ENCODE measurements at places on chromosomes 7 and 10.

GRCh38 chr7:36280840-36281812 is 108.5 kb upstream of the ANLN start:
- no peak for DNase-seq

DNA sequence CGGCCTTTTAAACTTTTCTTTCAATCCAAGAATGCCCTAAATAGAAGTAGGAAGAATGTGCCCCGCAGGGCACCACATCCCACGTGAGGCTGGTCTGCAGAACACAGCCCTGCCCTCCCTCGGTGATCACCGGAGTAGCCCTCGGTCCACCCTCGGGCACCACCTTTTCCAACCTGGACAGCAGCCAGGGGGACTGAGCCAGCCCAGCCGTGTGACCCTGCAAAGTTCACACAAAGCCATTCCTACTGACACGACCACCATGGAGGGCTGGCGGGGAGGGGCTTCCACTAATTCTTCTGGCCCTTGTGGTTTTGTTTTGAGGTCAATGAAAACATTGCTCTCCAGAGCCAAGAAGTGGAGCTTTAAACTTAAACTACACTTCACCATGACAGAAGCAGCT is 132.2 kb downstream of the TCERG1L start:
- no peak for DNase-seq

GRCh38 chr10:16698461-16698860 is 118.8 kb downstream of the RSU1 start:
- no peak for DNase-seq

- no peak for DNase-seq
Measured at GRCh38 chr7:55970561-55970960, 6.2 kb downstream of the NIPSNAP2 start.

GRCh38 chr10:23324351-23324750 is 20.2 kb downstream of the C10orf67 start:
- no peak for DNase-seq

GRCh38 chr10:30056281-30056680 is 3.1 kb downstream of the JCAD start:
- DNase-seq, result no peak

GRCh38 chr7:69342154-69342884 is 256.0 kb upstream of the AUTS2 start:
- DNase-seq, result no peak

DNA sequence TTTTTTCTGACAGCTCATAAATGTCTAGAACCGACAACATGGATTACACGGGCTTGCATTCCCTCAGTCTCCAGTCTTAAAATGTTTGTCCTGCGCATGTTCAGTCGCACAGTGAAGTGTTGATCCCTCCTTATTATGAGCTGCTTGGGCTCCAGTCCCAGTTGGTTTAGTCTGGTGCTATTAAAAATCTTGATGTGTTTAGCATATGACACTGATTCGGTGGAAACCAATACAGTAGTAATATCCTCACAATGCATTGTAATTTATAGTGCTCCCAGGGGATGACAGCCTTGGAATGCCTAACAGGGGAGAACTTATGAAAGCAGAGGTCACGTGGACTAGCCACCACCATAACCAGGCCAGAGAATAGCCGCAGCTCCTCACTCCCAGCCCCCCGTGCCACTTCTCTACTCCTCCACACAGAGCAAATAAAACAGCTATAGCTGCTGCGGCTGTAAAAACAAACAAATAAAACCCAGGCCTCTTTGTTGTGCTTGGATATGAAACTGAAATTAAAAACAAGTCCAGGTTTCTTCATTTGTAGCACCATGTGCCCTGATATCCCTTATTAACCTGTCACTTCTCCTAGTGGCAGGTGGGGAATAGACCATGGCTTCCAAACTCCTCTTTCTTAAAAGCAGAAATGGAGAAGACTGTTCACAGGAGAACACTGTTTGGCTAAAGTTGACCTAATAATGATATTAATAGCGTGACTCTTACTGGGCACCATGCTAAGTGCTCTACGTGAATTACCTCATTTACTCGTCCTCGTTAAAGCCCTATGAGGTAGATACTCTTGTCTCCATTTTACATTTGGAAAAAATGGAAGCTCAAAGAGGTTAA is 7.7 kb downstream of the DPCD start:
- DNase-seq, result no peak

- no peak for DNase-seq
Measured at GRCh38 chr10:93199191-93199751, 125.6 kb downstream of the CYP26A1 start.

- no peak for DNase-seq
Measured at GRCh38 chr7:149714910-149715471, 58.4 kb downstream of the ZNF467 start.

DNA sequence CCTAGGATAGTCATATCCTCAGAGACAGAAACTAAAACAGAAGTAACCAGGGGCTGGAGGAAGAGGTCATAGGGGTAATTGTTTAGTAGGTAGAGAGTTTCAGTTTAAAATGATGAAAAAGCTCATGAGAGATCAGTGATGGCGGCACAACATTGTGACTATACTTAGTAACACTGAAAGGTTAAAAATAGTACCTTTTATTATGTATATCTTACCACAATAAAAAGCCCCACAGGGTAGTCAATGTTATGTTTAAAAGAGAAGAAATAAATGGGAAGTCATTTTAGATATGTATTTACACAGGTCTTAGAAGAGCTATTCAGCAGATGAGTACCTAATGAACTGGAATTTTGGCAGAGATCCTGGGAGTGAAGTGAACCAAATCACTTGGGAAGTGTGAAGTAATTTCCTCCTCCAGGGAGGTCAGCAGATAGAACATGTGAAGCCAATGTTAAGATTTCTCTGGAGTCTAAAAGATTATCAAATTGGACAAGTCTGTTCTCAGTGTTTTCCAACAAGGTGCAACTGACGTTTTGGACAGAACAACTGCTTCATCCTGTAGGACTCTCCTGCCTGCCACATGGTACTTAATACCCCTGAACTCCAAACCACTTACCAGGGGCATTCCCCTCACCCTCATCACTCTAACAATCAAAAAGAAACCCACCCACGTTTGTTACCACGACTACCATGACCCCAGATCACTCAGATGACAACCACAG is 6.4 kb downstream of the CDCA7L start:
- DNase-seq, result no peak

DNA sequence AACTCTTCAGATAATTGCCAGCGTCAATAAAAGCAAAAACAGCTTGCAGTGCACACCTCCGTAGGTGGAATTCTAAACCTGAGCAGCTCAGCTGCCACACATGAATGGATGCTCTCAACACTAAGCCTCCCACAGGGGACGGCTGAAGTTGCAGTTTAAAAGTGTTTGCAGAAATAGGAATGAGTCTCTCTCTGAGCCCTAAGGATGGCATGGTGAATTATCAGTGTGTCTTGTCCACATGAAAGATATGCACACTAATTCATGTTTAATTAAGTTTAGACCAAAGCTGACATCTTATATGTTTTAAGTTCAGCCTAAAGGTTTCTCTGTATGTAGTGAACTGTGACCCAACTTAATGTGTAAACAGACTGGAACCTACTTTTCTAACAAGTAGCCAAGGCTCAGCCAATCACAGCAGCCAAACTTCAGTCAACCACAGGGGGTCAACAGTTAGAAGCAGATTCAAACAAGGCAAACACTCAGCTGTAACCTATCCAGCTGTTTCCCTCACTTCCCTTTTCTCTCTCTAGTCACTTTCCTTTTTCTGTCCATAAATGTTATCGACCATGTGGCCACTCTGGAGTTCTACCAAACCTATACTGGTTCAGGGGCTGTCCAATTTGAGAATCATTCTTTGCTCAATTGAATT is 38.1 kb downstream of the CTTNBP2 start:
- no peak for DNase-seq

DNA sequence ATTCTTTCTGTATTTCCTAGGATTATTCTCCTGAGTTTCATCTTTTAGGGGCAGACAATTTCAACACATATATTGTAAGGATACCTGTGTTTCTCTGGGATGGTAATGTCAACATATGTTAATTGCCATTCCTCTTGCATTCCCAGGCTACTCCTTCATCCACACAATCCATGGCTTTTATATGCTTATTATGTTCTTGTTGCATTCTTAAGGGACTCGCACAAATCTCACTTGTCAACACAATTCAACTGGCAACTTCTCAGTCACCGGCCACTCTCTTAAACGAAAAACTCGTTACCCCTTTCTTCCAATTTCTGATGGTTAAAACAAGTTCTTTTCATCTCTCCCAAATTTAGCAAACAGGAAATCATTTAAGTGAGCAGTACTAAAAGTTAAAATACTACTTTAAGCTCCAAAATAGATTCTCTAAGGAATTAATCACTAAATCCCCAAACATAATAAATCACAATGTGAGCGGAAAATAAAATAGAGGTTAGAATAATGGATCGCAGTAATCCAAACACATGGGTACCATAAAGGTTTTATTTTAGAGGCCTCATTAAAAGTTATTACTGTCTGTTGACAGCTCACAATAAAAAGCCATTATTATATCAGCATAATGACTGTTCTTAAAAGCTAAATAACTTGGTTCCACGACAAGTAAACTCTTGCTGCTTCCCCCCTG is 223.2 kb downstream of the ELMO1 start:
- no peak for DNase-seq

GRCh38 chr10:126021833-126022500 is 125.6 kb downstream of the FANK1 start:
- DNase-seq, result no peak

GRCh38 chr7:37193087-37193774 is 255.4 kb downstream of the ELMO1 start:
- no peak for DNase-seq

- no peak for DNase-seq
Measured at GRCh38 chr7:137395420-137395819, 51.9 kb upstream of the PTN start.

DNA sequence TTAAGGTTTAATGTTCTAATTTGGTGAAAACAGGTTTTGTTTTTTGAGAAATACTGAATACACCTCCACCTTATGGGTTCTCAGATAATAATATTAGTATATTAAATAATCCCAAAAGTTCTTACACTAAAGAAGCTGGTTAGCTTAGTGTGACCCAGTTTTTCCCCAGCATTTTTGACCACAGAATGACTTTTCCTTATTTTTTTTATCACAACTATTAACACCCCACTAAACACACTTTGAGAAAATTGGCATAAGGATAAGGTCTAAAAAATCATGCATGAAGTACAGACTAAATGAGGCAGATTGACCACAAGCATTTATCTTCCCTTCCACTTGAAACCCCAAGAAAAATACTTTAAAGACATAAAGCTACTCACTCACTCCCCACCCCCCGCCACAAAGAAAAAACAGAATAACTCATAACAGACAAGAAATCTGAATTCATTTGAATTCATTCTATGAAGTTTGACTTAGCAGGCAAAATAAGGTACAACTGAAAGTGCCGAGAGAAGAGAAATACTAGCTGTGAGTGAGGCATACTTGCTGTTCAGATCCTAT is 49.7 kb upstream of the WNT16 start:
- peak; percentile 18 for DNase-seq

DNA sequence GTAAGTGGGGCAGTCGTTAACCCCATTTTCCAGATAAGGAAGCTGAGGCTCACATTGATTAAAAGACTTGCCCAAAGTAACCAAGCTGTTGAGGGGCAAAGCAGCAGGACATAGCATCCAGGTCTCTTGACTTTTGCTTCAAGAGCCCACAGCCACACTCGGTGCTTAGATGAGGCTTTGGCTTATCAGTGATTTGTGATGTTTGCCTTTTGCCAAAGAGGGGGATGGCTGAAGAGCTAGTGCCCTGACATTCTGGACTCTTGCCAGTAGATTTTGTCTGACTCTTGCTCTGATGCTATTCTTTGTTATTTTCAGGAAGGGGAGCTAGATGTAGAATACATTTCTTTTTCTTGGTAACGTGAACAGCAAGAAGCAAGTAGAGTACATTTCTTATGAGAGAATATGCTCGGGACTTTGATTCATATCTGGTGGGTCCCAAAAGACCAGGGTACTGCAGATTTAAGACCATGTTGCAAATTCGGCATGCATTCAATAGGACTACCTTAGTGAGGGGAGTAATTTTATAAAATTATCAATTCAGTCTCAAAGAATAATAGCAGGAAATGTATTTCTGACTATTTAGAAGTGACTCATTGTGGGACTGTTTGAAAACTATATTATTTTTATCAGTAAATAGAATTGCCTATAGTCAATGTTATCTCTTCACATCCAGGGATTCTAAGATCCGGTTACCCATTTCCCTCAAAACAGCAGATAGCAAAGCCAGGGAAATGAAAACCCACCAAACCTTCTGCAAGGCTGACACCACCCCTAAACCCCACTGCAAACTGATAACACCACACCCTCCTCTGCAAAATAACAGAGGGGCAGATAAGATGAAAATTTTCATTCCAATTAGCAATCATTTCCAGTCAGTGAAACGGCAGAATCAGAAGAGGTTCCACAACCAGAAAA is 180.0 kb upstream of the BMPER start:
- no peak for DNase-seq

GRCh38 chr7:44733708-44734481 is 14.8 kb upstream of the ZMIZ2 start:
- DNase-seq, result no peak

- DNase-seq, result no peak
Measured at GRCh38 chr7:41624818-41625217, 78.1 kb downstream of the INHBA start.

GRCh38 chr7:123682690-123683089 is 27.0 kb downstream of the LMOD2 start:
- DNase-seq, result peak; percentile 63

DNA sequence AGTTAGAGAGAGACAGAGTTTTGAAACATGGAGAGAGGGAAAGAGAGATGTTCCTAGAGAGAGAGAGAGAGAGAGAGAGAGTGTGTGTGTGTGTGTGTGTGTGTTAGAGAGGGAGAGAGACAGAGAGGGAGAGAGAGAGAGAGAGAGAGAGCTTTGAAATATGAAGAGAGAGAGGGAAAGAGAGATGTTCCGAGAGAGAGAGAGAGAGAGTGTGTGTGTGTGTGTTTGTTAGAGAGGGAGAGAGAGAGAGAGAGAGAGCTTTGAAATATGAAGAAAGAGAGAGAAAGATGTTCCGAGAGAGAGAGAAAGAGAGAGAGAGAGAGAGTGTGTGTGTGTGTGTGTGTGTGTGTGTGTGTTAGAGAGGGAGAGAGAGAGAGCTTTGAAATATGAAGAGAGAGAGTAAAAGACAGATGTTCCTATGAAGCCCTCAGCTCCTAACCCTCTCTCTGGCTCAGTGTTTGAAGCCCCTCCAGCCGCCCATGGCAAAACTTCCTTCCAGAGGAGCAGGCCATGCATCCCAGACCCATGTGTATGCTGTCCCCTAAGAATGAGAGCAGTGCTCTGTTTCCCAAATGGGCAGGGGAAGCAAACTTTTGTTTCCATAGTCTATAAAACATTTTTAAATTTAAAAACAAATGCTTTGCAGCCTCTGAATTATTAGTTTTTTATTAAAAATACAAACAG is 130.9 kb downstream of the KCNMA1 start:
- DNase-seq, result no peak

- DNase-seq, result no peak
Measured at GRCh38 chr7:141402277-141402996, 148.8 kb upstream of the AGK start.

DNA sequence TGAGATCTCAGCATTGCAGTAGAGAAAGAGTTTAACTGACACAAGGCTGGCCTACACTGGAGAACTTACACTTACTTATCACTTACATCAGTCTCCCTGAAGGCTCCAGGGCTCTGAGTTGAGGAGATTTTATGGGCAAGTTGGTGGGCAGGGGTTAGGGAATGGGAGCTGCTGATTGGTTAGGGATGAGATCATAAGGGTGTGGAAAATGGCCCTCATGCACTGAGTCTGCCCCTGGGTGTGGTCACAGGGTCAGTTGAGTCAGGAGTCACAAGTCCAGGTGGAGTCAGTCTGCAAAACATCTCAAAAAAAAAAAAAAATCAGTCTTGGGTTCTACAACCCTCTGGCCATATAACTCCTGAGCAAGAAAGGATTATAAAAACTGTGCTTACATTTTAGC is 60.5 kb downstream of the PPP1R17 start:
- peak; percentile 2 for DNase-seq

- DNase-seq, result no peak
Measured at GRCh38 chr10:33706191-33706590, 371.7 kb upstream of the NRP1 start.
